IMR-90 (cell line): ENCODE measurements at places on chromosomes 3 and 15. TPM values are rescaled to one million over a fixed set of nuclear protein-coding genes. Genes with fewer than 3 reads are reported as not detected.

DNA sequence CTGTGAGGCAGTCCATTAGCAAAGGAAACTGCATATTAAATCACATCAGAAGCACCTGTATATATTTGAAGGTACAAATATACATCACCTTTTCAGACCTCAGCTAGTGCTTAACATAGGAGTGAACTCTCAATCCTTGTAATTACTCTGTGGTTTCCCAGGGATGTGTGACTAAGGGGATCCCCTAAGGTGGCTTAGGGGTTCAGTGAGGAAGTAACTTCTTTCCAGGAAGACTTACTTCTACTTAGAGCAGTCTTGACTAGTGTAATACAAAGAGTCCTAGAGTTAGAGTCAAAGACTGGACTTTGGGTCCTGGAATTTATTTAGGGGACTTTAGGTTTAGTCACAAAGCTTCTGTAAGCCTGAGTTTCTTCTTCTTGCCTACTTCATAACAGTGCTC, 8.7 kb upstream of the SUMF1 start:
- DNase-seq = no peak
- no peak overlapping the region for H3K4me3 ChIP-seq
- H3K4me1 ChIP-seq = peaks cover 4% of the 10 kb centered on the region
- no peaks in the 10 kb centered on the region for H3K36me3 ChIP-seq

DNA sequence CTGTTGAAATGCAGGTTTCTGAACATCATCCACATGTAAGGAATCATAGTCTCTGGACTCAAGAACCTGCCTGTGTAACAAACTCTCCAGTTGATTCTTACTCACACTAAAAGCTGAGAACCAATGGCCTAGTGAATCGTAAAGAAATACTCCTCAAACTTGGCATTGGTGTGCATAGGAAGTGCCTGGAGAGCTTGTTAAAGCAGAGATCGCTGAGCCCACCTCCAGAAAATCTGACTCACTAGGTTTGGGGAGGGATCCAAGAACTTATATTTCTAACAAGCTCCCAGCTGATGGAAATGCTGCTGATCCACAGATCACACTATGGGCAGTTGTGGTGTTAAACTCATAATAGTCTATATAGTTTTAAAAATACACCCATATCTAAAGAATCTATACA, 55.8 kb upstream of the LMCD1 start:
- H3K4me3 ChIP-seq = no peak overlapping the region
- DNase-seq = peak; percentile 97
- H3K27me3 ChIP-seq = no peaks in the 10 kb centered on the region
- H3K36me3 ChIP-seq = no peaks in the 10 kb centered on the region
- no peak overlapping the region for H3K27ac ChIP-seq

DNA sequence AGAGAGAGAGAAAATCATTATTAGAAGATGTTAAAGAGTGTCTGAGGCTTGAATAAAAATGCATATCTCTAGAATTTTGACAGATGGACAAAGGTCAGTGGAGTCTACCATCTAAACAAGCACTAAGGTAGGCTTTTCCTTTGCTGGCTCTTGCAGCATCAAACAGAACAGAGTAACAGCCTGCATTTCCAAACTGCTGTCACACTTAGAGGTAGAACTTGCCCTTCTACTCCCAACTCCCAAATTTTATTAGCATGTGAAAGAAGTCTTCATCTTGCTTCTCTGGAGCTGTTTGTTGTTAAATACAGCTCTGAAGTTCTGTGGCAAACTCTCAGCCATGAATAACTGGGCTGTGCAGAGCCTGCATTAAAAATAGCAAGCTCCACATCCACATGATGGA, 4.1 kb upstream of the MB21D2 start:
- DNase-seq = no peak
- H3K36me3 ChIP-seq = no peaks in the 10 kb centered on the region
- H3K4me3 ChIP-seq = no peak overlapping the region

DNA sequence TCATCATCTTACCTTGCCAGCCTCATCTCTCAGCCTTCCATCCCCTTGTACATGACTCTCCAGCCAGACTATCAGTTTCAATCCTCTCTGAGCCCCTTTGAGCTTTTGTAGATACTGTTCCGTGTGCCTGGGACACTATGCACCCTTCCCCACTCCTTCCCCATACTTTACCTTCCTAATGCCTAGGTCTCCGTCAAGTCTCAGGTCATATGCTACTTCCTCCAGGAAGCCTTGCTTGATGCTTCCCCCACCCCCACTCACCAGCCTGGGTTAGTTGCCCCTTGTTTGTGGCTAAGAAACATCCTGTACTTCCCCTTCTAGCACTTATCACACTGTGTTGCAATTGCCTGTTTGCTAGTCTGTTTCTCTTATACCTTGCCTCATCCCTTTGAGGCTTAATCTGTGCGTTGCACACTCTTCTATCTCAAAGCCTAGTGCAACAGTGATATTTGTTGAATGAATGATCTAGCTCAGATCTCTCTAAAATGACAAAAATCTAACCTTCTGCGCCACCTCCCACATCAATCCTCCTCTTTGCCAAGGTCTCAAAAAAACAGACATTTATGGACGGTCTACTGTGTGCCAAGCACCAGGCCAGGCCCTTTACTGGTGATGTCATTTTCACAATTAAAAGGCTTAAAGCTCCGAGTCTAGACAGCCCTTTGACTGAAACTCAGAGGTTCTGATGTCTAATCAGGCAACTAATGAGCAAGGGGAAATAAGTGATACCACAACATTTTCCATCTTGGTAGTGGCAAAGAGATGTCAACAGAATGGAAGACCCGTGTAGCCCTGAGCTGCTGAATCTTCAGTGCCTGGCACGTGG, 6.5 kb upstream of the USP3 start:
- no peak overlapping the region for H3K4me3 ChIP-seq
- no peaks in the 10 kb centered on the region for H3K36me3 ChIP-seq
- no peak for DNase-seq
- H3K4me1 ChIP-seq = peaks cover 13% of the 10 kb centered on the region

DNA sequence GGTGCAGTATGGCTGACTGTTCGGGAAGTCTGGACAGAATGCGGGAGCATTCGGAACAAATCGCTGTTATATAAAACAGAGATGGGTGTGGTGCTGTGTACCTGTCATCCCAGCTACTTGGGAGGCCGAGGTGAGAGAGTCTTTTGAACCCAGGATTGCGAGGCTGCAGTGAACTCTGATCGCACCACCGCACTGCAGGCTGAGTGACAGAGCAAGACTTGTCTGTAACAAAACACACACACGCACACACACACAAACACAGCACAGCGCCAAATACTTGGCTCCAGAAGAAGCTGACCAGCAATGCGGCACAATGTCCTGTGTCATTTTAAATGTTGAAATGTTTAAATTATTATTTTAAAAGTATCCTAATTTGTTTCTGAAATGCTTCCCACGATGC, 12.6 kb downstream of the RFTN1 start:
- no peak overlapping the region for H3K4me3 ChIP-seq
- H3K27me3 ChIP-seq = no peaks in the 10 kb centered on the region
- H3K4me1 ChIP-seq = peaks cover 17% of the 10 kb centered on the region

- peaks cover 7% of the 10 kb centered on the region for H3K27me3 ChIP-seq
- H3K27ac ChIP-seq = no peak overlapping the region
- DNase-seq = no peak
- H3K4me1 ChIP-seq = no peaks in the 10 kb centered on the region; the same call in 1 of the 2 replicates
- no peaks in the 10 kb centered on the region for H3K36me3 ChIP-seq
- H3K4me3 ChIP-seq = no peak overlapping the region
These were observed 436.0 kb upstream of the PROK2 start for GRCh38 chr3:72220946-72221345.

GRCh38 chr15:23446215-23447106, 582 bp downstream of the GOLGA6L2 start:
- H3K4me1 ChIP-seq = no peaks in the 10 kb centered on the region
- H3K36me3 ChIP-seq = no peaks in the 10 kb centered on the region
- no peaks in the 10 kb centered on the region for H3K27me3 ChIP-seq
- no peak overlapping the region for H3K4me3 ChIP-seq
- DNase-seq = no peak
- no peak overlapping the region for H3K27ac ChIP-seq

ST3GAL6 gene
- 0.36 and 1.4 TPM in 2 replicates for total RNA-seq

DNA sequence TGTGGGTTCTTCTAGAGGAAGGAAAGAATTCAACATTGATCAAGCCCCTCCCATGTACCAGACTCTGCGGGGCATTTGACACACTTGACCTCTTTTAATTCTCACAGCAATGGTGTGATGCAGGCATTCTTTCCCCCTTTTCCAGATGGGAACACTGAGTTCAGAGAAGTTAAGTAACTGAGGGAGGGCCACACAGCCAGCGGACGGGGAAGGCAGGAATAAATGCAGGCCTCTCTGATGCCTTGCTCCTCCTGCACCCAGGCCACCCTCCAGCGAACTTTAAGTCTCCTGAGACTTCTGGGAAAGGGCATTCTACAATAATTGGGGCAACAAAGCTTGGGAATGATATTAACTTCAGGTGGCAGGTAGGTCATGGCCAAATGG, 227.4 kb downstream of the UACA start:
- H3K4me1 ChIP-seq = no peaks in the 10 kb centered on the region
- H3K36me3 ChIP-seq = no peaks in the 10 kb centered on the region
- H3K27ac ChIP-seq = no peak overlapping the region

DNA sequence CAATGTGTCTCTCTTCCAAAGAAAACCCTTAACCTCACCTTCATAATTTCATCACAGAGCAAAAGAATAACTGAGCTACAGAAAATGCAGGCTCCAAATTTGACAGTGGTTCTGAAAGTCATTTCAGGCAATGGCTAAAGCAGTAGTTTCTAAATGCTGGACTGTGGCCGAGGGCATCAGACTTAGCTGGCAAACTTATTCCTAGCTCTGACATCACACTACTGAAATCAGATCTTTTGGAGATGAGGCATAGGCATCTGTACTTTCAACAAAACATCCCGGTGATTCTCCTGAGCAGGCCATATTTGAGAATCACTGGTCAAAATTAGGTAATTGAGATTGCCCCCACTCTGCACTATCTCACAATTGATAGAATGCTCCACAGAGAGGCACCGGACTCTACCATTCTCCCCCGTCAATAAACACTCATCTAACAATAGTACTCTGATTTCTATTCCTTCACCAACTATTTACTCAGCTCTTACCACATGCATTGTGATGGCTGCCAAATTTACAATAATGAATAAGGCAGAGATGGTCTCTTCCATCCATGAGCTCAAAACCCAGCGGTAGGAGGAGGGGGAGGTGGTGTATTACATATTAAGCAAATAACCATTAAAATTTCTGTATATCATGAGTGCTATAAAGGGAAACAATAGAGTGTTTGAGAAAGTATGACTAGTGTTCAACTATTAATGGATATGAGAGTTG, 57.3 kb upstream of the SPRED1 start:
- H3K36me3 ChIP-seq = no peaks in the 10 kb centered on the region
- peaks cover 18% of the 10 kb centered on the region for H3K27me3 ChIP-seq
- DNase-seq = peak; percentile 11
- H3K27ac ChIP-seq = no peak overlapping the region
- H3K4me1 ChIP-seq = no peaks in the 10 kb centered on the region
- H3K4me3 ChIP-seq = no peak overlapping the region

FSD2 gene
- total RNA-seq = not detected in 2 replicates

DNA sequence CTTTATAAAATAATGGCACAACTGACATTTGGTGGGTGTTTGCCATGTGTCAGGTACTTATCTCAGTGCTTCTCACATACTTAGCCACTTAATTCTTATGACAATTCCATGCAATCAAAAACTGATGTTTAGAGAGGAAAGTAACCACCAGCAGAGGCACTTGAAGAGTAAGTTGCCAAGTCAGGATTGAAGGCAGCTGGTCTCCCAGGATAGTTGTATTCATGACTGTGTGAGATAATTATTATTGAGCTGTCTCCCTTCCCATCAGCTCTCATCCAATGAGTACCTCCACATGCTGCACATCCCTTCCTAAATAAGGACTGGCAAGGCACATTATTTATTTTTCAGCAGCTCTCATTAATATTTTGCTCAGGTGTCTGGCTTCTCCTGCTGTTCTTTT, 4.8 kb downstream of the VEPH1 start:
- no peaks in the 10 kb centered on the region for H3K36me3 ChIP-seq
- no peaks in the 10 kb centered on the region for H3K27me3 ChIP-seq
- no peak overlapping the region for H3K27ac ChIP-seq
- H3K4me3 ChIP-seq = no peak overlapping the region
- H3K4me1 ChIP-seq = peaks cover 16% of the 10 kb centered on the region

DNA sequence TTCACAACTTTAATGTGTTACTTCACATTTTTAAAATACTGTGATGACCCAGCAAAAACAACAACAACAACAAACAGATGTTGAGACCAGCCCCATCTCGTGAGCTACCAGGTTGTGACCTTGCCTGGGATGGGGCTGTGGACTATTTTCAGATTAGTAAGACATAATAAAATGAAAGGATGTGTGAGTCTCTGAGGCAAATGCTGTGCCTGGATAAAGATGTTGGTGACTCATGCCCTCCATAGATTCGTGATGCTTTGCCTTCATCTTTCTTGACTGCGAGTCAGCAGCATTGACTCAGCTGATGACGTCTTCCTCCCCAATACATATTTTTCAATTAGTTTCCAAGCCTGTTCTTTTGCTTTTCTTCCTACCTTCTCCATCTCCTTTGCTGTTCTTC, 453.0 kb upstream of the CFAP20DC start:
- H3K27me3 ChIP-seq = no peaks in the 10 kb centered on the region
- DNase-seq = peak; percentile 95
- no peak overlapping the region for H3K4me3 ChIP-seq
- H3K4me1 ChIP-seq = no peaks in the 10 kb centered on the region
